Right ventricle myocardium superior (tissue), 1 donor: ENCODE measurements at places on chromosomes 1 and 21. TPM values are rescaled to one million over a fixed set of nuclear protein-coding genes. Genes with fewer than 3 reads are reported as not detected.

Gene RC3H1
- 22.6 TPM for total RNA-seq

Gene SPRR2F
- total RNA-seq: not detected

Gene SPATA46
- total RNA-seq: not detected

Gene LRRIQ3
- 0.43 TPM for total RNA-seq

Gene NFASC
- 11.1 TPM for total RNA-seq

Gene GBP6
- 0.13 TPM for total RNA-seq

Gene NHLH1
- total RNA-seq: not detected

Gene THEM5
- total RNA-seq: not detected

Gene FTCD
- total RNA-seq: 1.9 TPM

GRCh38 chr1:244989813-244990212 is 125.5 kb upstream of the HNRNPU start:
- DNase-seq: no peak

- DNase-seq: peak; percentile 88
Observed at GRCh38 chr1:220690140-220691052, at the start of gene C1orf115. Gene C1orf115 (plus strand): TSS chr1:220690363. CDS start chr1:220690403, 40 bp downstream.

DNA sequence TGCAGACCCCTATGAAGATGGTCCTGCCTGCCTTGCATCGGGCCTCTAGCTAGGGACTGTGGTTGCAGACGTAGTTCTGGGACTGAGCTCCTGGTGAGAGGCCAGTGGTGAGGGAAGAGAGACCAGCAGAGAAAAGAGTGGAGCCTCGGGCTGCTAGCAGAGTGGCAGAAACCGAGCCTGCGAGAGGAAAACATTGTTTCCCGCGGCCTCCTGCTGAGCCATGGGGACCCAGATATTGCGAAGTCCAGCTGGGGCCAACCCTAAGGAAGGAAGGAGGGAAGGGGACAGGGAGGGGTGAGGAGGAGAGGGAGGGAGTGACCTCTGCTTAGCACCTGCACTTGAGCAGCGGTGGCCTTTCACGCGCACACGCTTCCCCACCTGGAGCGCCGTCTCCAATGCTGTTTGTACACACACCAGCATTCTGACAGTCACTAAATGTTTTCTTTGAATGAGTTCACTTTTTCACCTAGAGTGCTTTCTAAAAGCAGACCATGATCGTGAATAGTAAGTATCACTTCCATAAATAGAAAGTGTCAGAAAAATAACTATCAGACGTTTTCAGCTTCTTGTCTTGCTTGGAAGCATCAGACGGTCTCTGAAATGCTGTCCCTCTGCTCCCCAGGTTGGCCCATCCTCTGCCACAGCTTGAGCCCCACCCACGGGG is 2.5 kb upstream of the FNDC10 start:
- no peak for DNase-seq

GRCh38 chr1:162530307-162530987 is 31.1 kb upstream of the UAP1 start:
- DNase-seq: no peak

DNA sequence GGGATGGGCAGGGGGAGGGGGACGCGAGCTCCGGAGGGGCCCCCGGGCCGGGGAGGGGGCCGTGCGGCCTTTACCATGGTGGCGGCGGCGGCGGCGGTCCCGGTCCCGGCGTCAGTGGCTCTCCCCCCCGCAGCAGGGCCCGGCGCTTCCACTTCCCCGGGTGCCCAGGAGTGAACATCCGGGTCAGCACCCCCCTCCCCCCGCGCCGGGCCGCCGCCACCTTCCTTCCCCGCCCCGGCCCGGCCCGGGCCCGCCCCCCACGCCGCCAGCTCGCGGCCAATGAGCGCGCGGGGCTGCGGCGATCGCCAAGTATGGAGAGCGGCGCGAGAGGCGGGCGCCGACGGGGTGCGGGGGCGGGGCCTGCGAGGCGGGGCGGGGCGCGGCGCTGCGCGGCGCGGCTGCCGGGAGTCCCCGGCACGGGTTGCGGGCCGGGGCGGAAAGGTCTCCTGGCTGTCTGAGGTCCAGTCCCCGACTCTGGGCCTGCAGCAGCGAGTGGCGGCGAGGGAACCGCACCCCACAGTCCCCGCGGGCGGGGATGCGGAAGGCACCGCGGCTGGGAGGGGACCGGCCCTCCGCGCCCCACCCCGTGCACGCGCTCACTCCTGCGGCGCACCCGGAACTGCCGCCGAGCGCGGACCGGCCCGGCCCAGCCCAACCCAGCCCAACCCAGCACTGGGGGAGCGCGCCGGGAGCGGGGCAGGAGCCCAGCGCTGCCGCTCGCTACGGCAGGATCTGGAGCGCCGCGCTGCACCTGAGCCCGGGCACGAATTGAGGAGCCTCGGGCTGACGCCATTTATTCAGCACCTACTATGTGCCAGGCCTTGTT is at the start of gene CAPZB:
TSS of gene CAPZB (minus strand) at position 178 of the 826 bp plus-strand sequence. CDS start at position 77, 101 bp downstream.
- DNase-seq: peak; percentile 97

DNA sequence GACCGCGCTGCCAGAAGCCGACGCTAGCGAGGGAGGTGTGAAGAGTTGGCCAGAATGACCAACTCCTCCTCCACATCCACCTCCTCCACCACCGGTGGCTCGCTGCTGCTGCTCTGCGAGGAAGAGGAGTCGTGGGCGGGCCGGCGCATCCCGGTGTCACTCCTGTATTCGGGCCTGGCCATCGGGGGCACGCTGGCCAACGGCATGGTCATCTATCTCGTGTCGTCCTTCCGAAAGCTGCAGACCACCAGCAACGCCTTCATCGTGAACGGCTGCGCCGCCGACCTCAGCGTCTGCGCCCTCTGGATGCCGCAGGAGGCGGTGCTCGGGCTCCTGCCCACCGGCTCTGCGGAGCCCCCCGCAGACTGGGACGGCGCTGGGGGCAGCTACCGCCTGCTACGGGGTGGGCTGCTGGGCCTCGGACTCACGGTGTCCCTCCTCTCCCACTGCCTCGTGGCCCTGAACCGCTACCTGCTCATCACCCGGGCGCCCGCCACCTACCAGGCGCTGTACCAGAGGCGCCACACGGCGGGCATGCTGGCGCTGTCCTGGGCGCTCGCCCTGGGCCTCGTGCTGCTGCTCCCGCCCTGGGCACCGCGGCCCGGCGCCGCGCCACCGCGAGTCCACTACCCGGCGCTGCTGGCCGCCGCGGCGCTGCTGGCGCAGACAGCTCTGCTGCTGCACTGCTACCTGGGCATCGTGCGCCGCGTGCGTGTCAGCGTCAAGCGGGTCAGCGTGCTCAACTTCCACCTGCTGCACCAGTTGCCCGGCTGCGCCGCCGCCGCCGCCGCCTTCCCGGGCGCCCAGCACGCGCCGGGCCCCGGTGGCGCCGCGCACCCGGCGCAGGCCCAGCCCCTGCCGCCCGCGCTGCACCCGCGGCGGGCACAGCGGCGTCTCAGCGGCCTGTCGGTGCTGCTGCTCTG is 1.2 kb downstream of the GPR88 start:
- DNase-seq: peak; percentile 57

DNA sequence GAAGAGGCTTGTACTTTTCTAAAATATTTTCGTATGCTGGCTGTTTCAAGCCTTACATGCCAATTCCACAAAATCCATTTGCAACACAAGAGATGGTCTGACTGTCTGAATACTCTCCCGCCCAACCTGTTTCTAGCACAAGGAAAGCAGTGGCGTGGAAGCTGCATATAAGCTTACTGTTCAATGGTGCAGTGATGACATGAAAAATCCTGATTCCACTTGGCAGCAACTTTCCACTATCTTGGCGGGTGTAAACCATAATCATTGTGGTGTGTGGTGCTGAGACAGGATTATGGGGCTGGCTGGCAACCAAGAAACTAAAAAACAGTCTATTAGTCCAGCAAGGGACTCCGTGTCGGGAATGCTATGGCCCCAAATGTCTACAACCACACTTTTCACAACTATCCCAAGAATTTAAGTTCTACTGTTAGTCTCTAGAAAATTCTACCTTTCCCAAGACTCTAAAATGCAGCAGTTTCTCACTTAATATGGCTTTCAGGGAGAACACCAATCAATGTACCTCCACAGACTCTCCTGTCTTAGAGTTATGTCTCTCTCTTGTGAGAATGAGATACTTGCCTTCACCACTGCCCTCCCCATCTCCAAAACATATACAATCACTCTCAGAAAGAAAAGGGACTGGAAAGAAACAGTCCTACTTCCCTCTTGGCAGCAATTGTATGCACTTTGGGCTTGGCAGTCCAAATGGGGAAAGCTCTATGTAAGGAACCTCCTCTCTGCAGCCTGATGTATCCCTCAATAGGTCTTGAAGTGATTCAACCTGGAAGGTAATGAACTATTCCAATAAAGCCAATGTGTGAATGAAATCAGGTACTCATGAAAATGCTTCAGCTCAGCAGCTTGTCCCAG is 9.5 kb downstream of the COLGALT2 start:
- DNase-seq: no peak

- DNase-seq: peak; percentile 89
Observed at GRCh38 chr1:39609618-39610331, 29.7 kb downstream of the HEYL start.

DNA sequence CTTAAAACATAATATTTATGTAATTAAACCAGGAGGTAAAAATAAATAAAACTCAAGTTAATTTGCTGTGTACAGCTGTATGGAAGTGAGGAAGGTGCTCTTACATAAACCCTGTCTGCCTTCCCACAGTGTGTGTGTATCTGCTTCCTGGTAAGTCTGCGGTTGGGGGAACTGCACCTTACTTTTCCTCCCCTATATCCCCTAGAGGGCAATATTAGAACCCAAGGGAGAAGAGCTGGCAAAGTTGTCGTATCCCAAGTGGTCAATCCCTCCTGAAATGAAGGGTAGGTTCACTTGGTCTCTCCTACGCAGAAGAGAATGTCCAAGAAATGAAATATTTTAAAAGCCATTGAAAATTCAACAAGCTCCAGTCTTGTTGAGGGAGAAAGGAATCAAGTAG is 17.8 kb upstream of the JAK1 start:
- DNase-seq: no peak

- DNase-seq: peak; percentile 68
Observed at GRCh38 chr1:53278298-53278725, 40.0 kb upstream of the MAGOH start.

DNA sequence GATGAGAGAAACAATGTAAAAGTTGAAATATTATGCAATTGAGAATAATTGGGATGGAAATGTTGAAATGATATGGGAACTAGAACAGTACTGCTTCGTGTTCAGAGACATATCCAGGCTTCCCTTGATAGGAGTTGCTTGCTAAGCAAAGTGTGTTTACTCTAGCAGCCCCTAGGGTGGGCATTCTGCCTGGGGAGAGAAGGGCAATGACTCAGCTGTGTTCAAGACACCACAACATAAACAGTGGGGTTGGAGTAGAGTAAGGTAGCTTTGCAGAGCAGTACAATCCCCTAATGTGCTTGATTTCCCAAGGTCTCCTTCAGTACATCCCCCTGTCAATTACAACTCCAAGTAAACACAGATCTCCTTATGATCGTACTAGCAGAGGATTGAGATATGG is 4.8 kb upstream of the PCNX2 start:
- no peak for DNase-seq

GRCh38 chr1:224182057-224182865 is 779 bp upstream of the DEGS1 start:
- DNase-seq: no peak

GRCh38 chr1:109255097-109255651 is 5.8 kb downstream of the CELSR2 start:
- DNase-seq: peak; percentile 38

GRCh38 chr1:68585351-68585750 is 88.5 kb upstream of the DEPDC1 start:
- no peak for DNase-seq

DNA sequence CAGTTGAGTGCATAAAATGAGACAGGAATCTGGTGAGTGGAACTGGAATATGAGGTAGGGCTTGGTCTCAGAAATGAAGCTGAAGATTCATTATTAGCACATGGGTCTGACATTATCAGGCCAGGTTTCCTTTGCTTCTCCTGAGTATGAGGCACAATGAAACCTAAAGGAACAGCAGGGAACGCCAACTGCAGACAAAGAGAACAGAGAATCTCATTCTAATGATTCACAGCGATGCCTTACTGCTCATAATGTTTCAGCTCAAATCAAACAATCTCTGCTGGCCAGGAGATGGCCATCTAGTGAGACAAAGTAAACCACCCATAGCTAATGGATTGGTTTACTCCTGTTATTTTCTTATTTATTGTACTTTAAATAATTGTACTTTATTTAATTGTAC is 133.5 kb downstream of the C1orf21 start:
- DNase-seq: no peak

- DNase-seq: no peak
Observed at GRCh38 chr1:17561561-17561985, 22.1 kb downstream of the ARHGEF10L start.

DNA sequence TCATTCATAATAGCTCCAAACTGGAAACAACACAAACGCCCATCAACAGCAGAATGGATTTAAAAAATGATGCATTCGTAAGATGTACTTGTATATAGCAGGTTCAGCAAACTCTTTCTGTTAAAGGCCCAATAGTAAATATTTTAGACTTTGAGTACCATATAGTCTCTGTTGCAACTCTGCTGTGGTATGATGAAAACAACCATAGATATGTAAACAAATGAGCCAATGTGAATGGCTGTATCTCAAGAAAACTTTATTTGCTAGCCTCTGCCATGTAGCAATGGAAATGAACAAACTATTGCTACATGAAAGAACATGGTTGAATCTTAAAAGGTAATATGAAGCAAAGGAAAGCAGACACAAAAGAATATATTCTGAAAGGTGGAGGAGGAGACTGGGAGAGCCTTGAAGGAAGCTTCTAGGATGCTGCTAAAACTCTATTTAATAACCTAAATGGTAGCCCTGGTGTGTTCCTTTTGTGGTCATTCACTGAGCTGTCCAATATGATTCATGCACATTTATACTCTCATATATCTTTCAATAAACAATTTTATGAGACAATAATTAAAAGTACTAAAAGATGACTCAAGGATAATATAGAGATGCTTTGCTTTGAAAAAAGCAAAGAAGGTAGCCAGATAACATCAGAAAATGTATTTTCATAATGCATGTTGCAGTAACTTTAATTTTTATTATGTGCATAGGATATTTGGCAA is 29.1 kb upstream of the FMO3 start:
- no peak for DNase-seq

GRCh38 chr1:168264296-168264695 is 16.4 kb upstream of the TBX19 start:
- DNase-seq: no peak

- DNase-seq: peak; percentile 95
Observed at GRCh38 chr1:220879076-220879508, at the start of gene HLX. Gene HLX (plus strand): TSS chr1:220879443. CDS start chr1:220879858, 415 bp downstream.

GRCh38 chr21:22355949-22356348 is 1357.7 kb downstream of the NCAM2 start:
- DNase-seq: no peak

DNA sequence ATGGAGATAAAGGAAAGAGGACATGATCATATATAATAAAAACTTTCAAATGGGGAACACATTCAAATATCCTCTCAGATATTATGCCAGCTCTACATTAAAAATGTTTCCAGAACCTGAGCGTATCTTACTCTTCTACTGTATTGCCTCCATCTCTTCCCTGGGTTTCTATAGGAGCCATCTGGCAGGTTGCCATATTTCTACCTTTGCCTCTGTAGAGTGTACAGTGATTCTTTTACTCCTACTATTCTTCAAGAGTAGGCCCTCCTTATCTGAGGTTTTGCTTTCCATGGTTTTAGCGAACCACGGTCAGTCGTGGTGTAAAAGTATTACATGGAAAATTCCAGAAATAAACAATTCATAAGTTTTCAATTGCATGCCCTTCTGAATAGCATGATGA is 259.5 kb downstream of the GRIK1 start:
- no peak for DNase-seq

- no peak for DNase-seq
Observed at GRCh38 chr21:41065539-41065938, 102.4 kb upstream of the BACE2 start.

- no peak for DNase-seq
Observed at GRCh38 chr1:18151436-18152122, 44.0 kb downstream of the IGSF21 start.
